ENCODE measurements at places on chromosomes 13 and 19.

DNA sequence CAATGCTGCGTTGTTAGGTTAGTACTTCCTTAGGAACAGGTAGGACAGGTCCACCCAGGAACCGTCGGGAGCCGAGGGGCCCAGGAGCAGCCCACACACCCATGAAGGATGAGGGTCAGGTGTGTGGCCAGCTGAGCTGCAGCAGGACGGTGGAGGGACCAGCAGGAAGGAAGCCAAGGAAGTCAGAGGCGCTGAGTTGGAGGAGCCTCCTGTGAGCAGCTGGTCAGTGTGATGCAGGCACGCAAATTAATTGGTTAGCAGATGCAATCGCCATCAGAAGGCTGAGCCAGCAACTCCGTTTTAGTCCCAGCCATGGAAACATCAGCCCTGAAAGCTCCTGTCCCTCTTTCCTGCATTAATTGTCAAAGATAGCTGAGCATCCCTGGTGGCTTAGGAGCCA is 114.9 kb upstream of the SOX1 start:
- no peak for DNase-seq

DNA sequence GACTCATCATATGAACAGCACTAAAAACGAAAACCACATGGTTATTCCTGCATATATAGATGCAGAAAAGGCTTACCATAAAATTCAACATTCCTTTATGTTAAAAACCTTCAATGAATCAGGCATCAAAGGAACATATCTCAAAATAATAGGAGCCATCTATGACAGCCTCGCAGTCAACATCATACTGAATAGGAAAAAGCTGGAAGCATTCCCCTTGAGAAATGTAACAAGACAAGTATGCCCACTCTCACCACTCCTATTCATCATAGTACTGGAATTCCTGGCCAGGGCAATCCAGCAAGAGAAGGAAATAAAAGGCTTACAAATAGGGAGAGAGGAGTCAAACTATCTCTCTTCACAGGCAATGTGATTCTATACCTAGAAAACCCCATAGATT is 179.6 kb upstream of the HTR2A start:
- DNase-seq, result no peak

DNA sequence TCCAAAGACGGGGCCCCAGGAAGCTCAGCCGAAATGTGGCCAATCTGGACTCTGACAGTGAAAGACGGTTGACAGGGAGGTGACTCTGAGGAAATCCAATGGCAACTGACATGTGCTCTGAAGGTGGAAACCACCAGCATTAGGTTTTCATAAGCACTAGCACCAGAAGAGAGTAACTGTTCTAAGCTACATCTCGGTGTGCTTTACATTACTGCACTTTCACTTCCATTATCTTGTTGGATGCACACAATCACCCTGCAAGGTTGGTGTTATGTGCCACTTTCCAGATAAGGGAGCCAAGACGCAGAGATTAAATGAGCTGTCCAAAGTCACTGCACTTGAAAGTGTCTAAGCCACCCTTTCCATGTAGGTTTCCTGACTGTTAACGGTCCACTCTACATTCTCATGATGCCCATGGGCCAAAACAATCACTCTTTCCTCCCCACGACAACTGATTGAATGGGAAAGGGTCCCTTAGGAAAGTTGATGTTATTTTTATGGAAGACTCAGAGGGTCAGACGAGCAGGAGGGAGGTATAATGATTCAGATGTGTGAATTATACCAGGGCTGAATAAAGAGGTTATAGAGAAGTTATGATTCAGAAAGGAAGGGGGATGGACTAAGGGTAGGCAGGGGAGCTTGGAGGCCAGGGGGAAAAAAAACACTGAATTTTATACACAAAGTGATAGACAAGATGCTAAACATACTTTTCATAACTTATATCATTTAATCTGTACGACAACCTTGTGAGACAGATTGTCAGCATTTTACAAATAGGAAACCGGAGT is 52.8 kb downstream of the RUBCNL start:
- no peak for DNase-seq

- DNase-seq, result no peak
These were observed 18.7 kb upstream of the TINCR start for GRCh38 chr19:5586300-5587070.

- DNase-seq, result no peak
These were observed 142.1 kb downstream of the POSTN start for GRCh38 chr13:37456506-37456905.

DNA sequence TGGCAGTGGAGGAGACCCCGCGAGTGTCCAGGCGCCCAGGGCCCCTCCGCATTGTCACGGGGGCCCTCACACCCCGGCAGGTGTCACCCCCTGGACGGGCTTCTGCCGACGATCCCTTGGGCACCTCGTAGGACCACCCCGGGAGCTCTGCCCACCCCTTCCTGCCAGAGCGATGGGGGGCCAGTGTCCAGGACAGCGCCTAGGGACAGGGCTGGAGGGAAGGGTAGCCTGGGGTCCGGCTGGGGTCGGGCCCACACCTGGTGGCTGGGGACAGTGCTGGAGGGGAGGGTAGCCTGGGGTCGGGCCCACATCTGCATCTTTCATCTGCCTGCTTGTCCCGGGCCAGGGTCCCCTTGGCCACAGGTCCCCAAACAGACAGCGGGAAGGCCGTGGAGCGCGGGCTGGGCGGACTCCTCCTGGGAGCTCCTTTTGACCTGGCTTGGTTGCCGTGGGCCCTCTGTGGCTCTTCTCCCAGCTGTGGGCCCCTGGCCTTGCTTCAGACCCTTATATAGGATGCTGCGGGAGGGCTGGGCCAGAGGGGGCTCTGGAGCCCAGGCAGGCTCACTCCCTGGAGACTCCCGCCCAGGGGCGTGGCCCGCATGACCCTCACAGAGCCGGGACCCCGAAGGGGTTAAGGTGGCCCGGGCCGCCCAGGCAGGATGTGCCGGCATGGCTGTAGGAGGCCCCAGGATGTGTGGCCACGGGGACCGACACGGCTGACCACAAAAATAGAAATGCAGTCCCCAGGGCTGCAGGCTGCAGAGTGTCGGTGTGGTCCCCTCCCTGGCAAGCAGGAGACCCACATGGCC is 74.1 kb upstream of the MCF2L start:
- no peak for DNase-seq

DNA sequence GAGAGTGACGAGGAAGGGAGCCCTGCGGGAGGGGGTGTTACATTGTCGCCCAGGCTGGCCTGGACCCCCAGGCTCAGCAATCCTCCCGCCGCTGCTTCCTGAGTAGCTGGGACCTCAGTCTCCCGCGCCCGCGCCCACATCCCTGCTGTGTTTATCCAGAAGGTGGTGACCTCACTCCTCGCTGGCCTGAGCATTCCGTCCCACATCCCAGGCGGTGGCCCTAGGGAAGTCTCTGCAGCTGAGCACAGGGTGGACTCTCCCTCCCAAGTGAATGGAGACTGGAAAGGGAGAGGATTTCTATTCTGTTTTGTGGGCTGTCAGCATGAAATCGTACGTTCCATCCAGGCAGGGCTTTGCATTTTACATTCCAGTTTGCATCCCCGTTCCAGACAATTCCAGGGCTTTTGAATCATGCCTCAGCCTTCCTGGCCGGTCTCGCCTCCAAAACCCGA is 401 bp upstream of the ZNF765 start:
- peak; percentile 0 for DNase-seq

GRCh38 chr19:12793290-12794195 is 2.3 kb downstream of the JUNB start:
- peak; percentile 93 for DNase-seq

GRCh38 chr13:21833921-21834320 is 163.0 kb downstream of the FGF9 start:
- DNase-seq, result no peak

GRCh38 chr13:81326913-81327312 is 986.0 kb upstream of the SPRY2 start:
- no peak for DNase-seq

DNA sequence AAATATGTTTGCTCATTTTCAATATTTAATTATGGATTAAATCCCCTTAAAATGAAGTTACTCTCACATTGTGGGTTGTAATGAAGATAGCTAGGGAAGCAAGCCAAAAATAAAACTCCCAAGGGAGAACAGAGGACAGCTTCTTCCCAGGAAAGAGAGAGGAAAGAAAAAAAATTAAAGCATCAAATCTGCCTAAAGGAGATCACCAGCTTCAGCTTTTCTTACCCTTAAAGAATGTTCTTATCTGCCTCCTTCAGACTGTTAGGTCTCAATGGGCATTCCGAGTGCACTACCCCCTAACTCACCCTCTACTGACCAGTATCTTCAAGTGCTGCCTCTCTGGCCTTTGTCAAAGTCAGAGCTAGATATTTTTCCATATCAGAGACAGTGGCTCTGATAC is 55.2 kb downstream of the XPO4 start:
- DNase-seq, result no peak

DNA sequence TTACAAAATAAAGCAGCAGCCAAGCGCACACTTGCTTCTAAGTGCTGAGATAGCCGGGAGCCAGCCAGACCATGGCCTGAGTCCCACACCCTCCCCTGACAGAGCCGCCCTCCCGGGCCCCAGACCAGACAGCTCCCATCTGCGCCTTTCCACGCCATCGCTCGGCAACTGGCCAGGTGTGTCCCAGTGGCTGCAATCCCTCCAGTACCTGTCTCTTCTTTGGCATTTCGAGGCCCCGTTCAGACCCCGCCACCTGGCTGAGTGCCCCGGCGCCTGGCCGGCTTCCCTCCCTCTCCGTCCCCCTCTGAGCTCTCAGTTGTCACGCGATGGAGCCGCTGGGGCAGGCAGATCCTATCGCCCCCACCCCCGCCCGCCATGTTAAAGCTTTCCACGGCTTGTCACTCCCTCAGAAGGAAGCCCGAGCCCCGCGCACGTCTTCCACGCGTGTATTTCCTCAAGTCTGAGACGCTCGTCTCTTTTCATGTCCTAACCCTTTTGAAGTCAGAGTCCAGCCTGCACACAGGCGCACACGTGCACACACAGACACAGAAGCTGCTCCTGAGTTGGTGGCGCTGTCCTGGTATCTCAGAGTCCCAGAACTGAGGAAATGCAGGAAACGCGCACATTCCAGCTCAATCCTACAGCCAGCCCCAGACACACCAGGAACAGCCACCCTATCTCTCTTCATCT is 7.9 kb downstream of the MLLT1 start:
- DNase-seq, result no peak

DNA sequence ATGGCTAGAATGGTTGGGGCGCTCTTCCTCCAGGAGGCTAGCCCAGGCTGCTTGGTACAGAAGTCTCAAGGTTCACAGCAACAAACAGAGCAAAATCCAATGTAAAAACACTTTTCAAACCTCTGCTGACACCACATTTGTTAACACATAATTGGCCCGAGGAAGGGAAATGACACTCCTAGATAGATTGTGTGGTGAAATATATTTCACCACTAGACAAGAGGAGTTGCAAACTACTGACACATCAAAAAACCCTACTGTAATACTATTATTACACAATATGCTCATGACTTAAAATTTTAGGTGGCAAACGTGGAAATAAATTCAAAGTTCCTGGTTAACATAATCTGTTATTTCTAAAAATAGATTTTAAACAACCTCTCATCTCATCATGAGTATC is 643.6 kb downstream of the PCDH9 start:
- DNase-seq, result no peak

- DNase-seq, result no peak
These were observed 26.6 kb downstream of the SHISA2 start for GRCh38 chr13:26025196-26025595.

GRCh38 chr13:23588666-23589065 is 18.5 kb downstream of the TNFRSF19 start:
- DNase-seq, result no peak

- DNase-seq, result no peak
These were observed 252.8 kb downstream of the RFC3 start for GRCh38 chr13:34070544-34071303.

GRCh38 chr13:24161010-24161775 is 673 bp downstream of the SPATA13 start:
- peak; percentile 9 for DNase-seq

DNA sequence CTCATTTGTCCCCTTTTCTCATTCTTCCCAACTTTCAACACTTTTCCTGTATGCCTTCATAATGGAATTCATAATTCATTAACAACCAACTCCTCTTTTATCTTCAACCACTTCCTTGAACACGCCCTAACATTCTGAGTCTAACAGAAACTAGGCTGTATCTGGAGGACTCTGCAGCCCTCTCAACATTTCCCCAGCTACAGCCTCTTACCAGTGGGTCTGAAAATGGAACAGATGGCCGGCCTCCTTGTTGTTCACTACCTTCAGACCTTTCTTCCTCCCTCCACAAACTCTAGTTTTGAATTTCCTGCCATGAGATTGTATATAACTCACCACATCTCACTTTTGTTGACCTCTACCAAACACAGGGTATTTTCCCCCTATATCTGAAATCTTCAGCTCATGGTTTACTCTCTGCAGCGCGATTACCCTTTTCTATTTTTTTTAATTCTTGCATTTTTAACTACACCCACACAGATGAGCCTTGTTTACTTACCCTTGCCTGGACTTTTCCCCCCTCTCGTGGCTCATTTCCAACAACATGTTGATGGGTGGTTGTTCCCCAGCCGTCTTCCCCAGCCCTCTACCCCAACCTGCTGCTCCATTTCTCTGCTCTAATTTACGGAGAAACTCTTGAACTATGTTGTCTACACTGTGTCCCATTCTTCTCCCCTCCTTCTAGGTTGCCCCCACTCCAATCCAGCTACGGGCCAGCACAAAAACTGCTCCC is 846 bp downstream of the ZNF790 start:
- DNase-seq, result peak; percentile 4

GRCh38 chr13:71577127-71577526 is 289.9 kb downstream of the DACH1 start:
- DNase-seq, result no peak

GRCh38 chr13:92621985-92622384 is 604.6 kb upstream of the GPC6 start:
- DNase-seq, result no peak

DNA sequence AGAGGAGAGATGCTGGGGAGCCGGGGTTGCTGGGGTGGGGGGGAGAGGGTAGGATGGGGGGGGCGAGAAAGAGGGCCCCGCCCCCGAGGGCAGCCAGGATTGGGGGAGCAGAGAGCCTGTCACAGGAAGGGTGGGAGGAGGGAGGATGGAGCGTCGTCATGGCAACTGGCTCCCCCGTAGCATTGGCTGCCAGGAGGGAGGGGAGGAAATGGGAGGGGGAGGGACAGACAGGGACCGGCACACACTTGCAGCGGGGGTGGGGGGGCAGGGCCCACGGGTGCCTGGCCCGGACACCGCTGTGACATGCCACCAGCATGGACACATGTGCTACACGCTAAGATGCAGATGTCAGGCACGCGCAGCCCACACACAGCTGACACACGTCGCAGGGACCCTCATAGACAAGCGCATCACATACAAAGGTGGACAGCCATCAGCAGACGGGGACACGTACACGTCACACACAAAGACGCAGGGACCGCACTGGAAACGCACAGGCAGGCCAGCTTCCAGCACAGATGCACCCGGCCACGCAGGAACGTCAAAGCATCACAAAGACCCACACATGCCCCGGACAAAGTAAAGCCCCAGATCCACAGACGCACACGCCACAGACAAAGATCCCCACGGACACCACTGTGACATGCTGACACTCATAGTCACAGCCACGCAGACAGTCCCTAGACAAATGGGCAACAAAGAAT is at the start of gene LMTK3:
LMTK3 (minus strand) TSS at position 36 of the 704 bp plus-strand sequence. CDS start 259 bp downstream, outside the sequence.
- DNase-seq, result peak; percentile 92

Data from CD4-positive, alpha-beta T cell treated with Interleukin-6 at 100 ng/mL for 8 hours (primary cell).